ENCODE measurements at places on chromosomes 16 and 17.

DNA sequence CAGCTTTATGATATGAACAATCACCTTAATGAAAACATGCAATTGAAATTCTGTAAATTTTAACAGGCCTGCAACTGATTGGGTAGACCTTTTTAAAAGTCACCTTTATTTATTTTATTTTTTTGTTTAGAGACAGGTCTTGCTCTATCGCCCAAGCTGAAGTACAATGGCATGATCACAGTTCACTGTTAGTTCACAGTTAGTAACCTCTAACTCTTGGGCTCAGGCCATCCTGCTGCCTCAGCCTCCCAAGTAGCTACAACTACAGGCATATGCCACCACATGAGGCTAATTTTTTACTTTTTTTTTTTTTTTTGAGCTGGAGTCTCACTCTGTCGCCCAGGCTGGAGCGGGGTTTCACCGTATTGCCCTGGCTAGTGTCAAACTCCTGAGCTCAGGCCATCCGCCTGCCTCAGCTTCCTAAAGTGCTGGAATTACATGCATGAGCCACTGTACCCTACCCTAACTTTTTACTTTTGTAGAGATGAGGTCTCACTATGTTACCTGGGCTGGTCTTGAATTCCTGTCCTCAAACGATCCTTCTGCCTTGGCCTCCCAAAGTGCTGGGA is 28.0 kb downstream of the AP1G1 start:
- DNase-seq: no peak

- no peak for DNase-seq
Measured at GRCh38 chr16:30903002-30903401, 6.6 kb downstream of the CTF1 start.

DNA sequence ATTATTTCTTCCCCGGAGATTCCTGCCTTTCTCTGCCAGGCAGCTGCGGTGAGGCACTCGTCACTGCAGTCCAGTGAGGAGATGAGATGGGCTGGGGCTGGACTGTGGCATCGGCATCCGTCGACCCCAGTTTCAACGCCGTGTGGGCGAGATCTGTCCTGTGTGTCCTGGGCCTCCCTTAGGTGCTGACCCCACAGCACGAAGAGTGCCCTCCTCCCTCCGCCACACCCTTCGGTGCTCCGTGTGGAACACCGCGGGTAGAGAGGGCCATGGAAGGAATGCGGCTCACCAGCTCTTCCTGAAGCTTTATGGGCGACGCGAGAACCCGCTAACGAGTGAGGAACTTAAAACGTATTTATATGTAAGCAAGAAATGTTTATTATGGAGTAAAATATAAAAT is 17.6 kb downstream of the ACSF3 start:
- no peak for DNase-seq

GRCh38 chr16:6888531-6888930 is 444.1 kb upstream of the RBFOX1 start:
- no peak for DNase-seq

GRCh38 chr17:52505601-52506000 is 347.1 kb upstream of the CA10 start:
- DNase-seq: no peak

DNA sequence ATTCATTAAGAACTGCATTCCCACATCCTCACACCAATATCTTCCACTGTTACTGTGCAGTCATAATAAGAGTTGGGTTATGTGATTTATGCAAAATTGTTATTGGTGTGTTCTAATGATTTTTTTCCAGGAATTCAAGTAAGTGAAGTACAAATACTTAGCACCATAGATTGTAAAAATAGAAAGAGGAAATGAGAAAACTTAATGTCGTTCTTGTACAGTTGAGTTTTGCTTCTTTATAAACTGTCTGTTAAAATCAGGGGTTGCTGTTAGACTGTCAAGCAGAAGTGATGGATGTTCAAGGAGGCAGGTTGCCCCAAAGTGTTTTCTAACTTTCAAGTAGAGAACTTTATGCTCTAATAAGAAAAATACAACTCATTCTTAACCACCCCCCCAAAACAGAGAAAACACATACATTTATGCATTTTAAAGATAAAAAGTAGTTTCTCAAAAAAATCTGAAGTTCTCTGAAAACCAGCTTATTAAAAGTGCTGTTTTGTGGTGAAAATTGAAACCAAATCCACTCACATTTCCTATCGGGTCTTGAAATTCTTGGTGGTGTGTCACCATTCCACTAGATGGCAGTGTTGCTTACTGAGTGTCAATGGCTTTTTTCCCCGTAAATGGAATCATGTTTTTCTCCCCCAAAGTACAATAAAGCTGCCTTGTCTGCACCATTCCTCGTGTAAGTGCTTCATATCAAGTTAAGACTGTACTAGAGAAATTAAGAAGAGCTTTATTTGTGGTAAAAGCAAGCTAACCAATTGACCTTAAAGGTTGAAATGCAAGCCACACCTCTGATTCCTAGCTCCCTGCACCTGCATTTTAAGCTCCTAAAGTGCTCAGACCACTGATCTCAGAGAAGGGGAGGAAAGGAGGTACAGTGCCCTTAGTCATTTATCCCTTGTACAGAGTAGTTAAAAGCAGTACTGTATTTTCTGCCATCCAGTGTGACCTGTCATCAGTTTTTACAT is 4.7 kb upstream of the IGSF6 start:
- DNase-seq: no peak

DNA sequence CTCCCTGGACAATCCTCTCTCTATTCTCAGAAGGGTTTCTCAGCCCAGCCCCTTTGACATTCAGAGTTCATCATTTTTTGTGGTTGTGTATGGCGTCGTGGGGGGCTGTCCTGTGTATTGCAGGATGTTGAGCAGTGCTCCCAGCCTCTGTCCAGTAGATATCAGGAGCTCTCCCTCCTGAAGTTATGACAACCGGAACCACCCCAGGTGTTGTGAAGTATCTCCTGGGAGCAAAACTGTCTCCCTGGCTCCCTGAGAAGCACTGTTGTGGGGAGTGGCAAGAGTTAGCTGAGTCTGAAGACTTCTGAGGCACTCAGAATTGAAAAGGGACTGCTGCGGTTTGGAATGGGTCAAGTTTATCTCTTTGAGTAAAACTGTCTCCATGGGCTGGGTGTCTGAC is 55.9 kb upstream of the MGAT5B start:
- DNase-seq: no peak

GRCh38 chr17:19766421-19767270 is 18.5 kb upstream of the ALDH3A1 start:
- peak; percentile 67 for DNase-seq

DNA sequence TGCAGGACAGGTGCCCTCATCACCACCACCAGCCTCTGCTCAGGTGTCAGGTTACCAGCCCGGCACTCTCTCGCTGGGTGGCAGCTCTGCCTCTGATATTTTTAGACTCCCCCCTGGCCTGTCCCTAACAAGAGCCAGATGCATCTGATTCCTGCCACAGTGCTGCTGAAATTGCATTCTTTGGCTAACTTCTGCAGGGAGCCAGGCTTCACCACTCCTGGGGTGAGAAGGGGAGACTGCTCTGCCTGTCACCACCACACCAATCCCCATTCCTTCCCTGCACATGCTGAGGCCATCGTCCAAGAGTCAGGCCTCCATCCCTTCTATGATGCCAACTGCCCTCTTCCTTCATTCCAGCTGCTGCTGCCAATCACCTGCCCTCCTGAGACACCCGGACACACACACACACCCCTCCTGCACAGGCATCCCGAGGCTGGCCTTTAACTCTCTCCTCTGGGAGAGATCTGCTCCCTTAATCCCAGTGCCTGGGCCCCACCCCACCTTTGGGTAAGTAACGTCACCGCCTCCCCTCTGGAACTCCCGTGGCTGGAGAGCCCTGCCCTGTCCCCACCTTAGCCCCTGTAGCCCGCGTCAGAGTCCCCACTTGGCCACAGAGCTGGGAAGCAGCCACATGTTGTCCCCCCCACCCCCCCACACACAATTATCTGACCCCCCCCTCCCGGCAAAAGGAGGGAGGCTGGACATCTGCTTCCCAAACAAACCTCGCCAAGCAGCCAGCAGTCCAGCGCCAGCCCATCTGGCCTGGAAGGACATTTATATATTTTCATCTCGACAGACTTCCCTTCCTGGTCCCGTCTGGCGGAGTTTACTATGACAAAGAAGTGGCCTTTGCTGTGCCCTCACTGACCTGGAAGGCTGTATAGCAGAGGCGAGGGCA is 2.8 kb downstream of the EMP2 start:
- no peak for DNase-seq

All from GM18507 (cell line).